ENCODE measurements at places on chromosomes 2 and 18. TPM values are rescaled to one million over a fixed set of nuclear protein-coding genes. Genes with fewer than 3 reads are reported as not detected.

DNA sequence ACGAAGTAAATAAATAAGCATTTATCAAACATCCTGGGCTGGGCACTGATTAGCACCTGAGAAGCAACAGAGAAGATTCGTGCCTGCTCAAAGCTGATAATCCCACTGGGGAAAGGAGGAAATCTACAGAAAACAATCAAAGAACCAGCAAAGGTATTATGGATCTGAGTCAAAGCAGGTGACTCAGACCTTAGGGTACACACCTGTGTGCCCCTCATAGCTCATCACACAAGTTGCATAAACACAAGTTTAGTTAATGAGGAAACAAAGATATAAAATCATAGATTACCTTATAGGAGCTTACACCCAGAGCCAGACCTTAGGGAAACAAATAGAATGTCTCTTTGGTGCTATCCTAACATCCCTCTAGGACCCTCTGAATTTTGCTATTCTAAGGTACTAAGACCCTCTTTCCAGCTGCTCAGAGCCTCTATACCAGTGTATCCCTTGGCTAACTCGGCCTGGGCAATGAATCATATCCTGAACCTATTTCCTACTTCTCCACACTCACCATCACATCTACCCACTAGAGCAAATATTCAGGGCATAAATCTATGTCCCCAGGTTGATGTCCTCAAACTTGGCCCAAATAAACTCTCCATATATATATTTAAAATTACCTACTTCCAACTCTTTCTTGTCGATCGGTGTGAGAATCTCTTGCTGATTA is 19.3 kb upstream of the CTIF start:
- DNase-seq: no peak

DNA sequence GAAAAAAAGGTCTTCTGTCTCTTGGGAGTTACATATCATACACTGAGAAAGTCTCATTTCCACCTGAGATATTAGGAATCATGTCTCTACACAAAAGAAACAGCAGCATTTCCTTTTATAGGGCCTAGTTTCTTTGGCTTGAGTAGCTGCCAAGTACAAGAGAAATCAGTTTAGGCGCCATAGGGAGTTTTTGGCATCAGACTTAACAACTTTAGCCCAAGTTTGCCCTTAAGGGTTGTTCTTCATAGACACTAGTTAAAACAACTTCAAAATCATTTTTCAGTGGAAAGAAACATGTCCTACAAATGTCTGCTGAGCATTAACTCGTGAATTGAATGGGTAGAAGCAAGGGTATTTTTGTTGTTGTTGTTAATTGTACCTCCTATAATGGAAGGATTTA is 587.0 kb upstream of the DSEL start:
- no peak for DNase-seq

- DNase-seq: no peak
These were observed 175.7 kb upstream of the TANK start for GRCh38 chr2:160984426-160985077.

DNA sequence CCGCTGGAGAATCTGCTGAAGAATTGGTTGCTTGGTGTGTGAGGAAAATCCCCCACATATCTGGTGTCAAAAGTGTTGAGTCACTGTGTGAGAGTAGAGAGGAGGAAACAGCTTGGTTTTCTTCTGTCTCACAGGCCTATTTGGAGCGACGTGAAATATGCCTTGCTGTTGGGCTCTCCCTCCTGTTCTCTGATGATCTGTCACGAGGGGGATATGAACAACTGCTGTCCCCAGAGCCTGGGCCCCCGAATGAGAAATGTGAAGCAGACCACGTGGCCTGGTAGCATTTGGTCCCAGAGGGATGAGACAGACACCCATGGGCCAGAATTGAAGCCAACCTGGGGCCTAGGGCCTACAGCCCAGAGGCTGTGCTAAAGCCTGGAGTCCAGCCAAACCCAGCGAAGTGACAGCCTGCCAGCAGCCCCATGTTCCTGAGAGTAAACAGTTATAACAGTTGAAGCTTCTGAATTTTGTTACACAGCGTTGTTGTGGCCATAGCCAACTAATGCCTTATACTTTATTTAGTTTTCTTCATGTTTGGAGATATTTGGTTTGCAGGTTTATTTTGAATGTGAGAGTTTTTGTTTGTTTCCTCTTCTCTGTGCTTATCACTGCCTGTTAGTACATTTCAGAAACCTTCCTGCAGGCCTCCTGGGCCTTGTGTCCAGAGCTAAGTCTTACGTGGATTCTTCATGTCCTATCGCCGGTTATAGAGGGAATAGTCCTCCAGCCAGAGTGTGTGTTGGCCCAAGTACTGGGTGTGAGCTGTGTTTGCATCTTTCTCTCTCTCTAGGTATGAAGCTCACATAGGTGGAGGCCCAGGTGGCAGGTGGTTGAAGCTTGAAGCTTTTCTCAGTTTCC is 18.7 kb upstream of the COLEC12 start:
- no peak for DNase-seq

GRCh38 chr2:95270541-95271081 is 3.6 kb upstream of the PROM2 start:
- peak; percentile 2 for DNase-seq

- no peak for DNase-seq
These were observed 181.2 kb downstream of the ATAD2B start for GRCh38 chr2:23745726-23746105.

ERBB4 gene
- total RNA-seq: 1.8 TPM

- DNase-seq: no peak
These were observed 272.7 kb downstream of the CD226 start for GRCh38 chr18:69674966-69675365.

NT5DC4 gene
- total RNA-seq: not detected

DNA sequence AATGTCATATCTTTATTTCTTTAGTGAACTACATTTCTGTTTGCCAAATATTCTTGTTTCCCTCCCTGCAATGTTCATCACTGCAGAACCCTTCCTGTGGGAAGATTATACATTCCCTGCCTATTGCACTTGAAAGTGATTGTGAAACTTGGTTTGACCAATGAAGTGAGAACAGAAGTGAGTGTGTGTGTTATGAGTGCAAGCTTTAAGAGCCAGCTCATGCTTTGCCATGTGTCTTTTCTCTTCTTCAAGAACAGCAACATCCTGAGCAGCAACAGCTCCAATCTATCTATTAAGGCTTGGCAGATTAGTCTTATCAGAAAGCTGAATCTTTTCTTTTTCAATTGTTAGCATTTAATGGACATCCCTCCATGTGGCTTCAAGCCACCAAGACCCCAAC is 42.0 kb upstream of the UBE2E3 start:
- DNase-seq: no peak

DNA sequence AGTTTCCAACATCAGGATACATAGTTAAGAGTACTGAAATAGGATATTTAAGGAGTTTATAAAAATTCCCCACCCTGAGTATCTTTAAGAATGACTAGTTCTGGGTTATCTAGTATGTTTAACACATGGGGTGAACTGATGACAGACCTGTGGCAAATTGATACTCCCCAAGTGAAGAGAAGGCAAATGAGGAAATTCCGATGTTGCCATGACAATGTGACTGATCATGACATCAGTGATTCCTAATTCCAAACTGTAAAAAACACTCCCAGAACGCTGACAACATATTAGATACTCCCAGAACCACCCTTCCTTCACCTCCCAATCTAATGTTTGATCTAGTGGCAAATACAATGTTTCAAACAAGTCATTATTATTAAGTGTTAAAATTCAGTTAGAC is 77.6 kb downstream of the RBMS1 start:
- DNase-seq: no peak

- no peak for DNase-seq
These were observed 87.7 kb upstream of the FSHR start for GRCh38 chr2:49241991-49242390.

DNA sequence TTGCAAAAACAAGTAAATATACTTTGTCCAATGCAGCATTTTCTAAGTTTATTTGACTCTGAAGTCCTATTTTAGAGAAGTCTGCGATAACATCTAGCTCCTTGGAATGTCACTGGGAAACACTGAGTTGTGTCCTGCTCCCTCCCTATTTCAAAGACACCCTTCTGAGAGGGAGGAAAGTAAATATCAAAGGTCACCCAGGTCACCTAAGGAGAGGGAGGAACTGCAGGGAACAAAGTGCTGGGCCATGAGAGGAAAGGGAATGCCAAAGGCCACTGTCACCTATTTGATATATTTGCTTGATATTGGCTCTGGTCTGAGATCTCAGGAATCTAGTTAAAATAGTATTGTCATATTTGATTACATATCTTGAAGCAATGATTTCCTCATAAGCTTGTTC is 201.3 kb downstream of the GCA start:
- DNase-seq: no peak

GRCh38 chr18:58049000-58049688 is 5.1 kb downstream of the NEDD4L start:
- DNase-seq: no peak

DNA sequence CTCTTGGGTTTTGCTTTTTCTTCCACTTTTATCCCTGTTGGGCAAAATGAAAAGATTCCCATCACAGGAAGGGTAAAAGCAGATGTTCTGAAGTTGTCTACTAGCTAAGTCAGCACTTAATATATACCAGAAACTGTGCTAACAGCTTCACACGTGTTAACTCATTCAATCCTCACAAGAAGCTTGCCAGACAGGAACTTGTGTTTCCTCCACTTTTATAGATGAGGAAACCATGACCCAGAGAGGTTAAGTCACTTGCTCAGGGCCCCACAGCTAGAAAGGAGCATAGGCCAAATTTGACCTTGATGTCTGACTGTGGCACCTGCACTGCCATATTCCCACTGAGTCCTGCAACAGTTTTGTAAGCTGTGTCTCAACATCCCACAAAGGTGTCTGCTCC is 76.8 kb upstream of the EPC2 start:
- no peak for DNase-seq

DNA sequence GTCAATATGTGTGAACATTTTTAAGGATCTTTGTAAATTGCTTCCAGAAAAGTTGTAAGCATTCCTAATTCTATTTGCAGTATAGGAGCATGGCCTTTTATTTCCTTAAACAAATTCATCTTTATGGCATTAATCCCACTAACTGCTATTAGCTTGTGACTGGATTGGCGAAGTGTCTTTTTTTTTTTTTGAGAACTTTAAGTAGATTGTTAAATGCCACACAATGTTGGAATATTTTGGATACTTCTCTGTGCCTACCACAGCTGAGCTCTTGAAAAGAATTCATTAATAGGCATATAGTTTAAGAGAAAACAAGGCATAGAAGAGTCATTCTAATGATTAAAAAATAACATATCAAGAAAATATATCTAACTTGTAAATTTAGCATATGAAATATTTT is 129.7 kb downstream of the LAMA3 start:
- DNase-seq: no peak

DNA sequence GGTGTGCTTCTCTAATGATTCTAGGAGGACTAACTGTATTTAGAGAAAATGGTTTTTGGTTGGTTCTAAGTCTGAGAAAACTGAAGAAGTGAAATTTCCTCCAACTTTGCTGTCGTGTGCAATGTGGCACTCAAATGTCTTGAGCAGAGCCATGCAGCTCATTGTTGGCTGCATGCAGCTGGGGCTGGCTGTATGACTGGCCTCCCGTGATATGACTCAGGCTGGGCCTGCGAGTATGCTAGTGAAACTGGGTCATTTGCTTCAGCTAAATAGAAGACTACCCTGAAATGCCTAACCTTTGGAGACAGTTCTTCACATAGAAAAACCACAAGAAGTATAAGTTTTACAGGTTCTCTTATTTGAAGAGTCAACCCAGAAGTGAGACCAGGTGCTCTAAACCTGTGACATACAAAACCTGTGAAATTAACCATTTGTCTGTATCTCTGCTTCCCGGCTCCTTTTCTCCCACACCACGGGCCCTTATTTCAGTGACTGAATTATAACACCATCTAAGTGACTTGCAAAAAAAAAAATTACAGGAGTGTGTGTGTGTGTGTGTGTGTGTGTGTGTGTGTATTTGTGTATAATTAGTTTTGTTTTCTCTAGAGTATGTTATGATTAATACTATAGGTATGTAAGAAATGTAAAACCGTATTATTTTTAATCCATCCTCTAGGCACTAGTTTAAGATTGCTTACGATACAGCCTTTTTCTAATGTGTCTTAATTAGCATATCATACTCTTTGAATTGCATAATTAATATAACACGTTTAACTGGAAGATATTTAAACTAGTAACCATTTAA is 15.9 kb downstream of the POLI start:
- no peak for DNase-seq

GRCh38 chr2:65922794-65923193 is 490.4 kb upstream of the SPRED2 start:
- no peak for DNase-seq

GRCh38 chr2:168138901-168139300 is 108.5 kb downstream of the STK39 start:
- DNase-seq: no peak

DNA sequence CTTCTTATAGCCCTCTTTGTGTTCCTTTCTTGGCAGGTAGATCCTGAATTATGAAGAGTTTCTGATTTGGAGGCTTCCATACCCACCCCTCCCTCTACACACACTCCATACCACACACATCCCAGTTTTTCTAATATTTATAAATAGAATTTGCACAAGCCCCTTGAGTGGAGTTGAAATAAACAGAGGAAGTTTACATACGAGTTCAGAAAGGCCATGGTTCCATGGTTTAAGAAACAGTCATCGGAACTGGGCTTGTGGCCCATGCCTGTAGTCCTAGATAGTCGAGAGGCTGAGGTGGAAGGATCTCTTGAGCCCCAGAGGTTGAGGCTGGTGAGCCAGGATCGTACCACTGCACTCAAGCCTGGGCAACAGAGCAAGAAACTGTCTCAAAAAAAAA is 62.7 kb upstream of the TANC1 start:
- DNase-seq: no peak

CXCR1 gene
- not detected for total RNA-seq

GRCh38 chr2:112829961-112830681 is 6.5 kb downstream of the IL1B start:
- no peak for DNase-seq

- DNase-seq: peak; percentile 36
These were observed 67.8 kb upstream of the EPAS1 start for GRCh38 chr2:46229134-46230063.

UGT1A3 gene
- total RNA-seq: not detected

DNA sequence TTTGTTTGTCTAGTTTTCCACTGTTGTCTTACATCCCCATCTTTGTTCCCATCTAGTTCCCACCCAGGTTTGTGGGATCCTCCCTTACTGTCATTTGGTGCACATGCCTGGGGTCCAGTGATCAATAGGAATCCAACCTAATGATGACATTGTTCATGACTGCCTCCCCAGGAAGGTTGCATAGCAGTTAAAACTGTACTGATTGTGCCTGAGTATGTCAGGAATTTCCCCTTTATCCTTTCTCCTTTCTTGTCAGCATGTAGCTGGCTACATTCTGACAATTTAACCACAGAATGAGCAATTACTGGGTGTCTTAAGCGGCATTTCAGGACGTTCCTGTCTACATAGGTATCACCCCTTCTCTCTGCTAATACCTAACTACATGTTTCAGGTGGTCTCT is 653.0 kb downstream of the CNTNAP5 start:
- no peak for DNase-seq

- no peak for DNase-seq
These were observed 1106.4 kb upstream of the ZEB2 start for GRCh38 chr2:145626301-145626700.
